Mesenteric fat pad (tissue), 1 donor: ENCODE measurements at places on chromosomes 16 and 17. TPM values are rescaled to one million over a fixed set of nuclear protein-coding genes. Genes with fewer than 3 reads are reported as not detected.

- no peak for DNase-seq
Measured at GRCh38 chr16:61419791-61420190, 616.4 kb downstream of the CDH8 start.

The FBXW10 gene
- total RNA-seq = 0.51 TPM

The DYNLRB2 gene
- not detected for total RNA-seq

GRCh38 chr16:49556606-49557446, 183.2 kb downstream of the C16orf78 start:
- no peak for DNase-seq

- DNase-seq = no peak
Measured at GRCh38 chr16:3872216-3872895, 8.2 kb downstream of the CREBBP start.

The RRN3 gene
- total RNA-seq = 44.9 TPM

DNA sequence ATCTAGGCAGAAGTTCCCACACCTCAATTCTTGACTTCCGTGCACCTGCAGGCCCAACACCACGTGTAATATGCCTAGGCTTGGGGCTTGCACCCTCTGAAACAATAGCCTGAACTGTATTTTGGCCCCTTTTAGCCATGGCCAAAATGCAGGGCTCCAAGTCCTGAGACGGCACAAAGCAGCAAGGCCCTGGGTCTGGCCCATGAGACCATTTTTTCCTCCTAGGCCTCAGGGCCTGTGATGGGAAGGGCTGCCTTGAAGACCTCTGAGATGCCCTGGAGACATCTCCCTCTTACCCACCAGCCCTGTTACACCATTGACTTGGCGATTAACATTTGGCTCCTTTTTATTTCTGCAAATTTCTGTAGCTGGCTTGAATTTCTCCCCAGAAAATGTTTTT, 238.6 kb downstream of the CDH13 start:
- DNase-seq = no peak

The PRSS27 gene
- 0.48 TPM for total RNA-seq

The CX3CL1 gene
- 14.6 TPM for total RNA-seq
